Brain (organoid and tissue), 16 donors: ENCODE measurements at places on chromosomes 4 and X.

DNA sequence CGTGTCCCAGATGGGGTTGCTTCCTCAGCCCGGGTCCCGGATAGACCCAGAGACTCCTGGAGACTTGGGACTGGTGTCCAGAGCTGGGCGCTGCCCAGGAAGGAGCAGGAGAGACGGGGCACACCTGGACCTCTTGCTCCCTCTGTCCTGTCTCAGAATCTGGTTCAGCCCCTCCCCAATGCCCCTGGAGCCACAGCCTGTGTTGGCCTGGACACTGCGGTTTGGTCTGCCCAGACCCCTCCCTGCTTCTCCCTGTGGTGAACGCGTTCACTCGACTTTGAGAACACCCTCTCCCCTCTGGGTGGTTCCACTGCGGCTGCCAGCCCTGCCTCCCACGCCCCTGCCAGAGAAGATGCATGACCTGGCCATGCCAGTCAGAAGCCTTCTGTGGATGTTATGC, 111.1 kb downstream of the HMX1 start:
- no peak for DNase-seq

- DNase-seq = no peak
Observed at GRCh38 chr4:72779241-72779640, 210.2 kb upstream of the ADAMTS3 start.

DNA sequence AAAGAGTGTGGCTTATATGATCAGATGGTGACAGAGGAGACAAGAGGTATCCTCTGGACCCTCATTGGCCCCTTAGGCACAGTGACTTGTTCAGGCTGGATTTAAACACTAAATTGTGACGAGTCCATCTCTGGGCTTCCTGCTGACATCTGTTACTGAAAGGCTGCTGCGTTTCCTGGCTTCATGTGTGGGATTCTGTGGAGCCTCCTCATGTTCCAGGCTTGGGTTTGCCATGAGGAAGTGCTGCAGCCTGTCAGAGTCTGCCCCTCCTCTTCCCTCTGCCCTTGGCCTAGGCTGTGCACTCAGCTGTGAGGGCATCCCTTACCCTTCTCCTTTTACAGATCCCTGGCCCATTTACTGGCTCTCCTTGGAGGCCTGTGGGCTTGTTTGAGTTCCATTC, 159.1 kb upstream of the TTC29 start:
- DNase-seq = no peak

DNA sequence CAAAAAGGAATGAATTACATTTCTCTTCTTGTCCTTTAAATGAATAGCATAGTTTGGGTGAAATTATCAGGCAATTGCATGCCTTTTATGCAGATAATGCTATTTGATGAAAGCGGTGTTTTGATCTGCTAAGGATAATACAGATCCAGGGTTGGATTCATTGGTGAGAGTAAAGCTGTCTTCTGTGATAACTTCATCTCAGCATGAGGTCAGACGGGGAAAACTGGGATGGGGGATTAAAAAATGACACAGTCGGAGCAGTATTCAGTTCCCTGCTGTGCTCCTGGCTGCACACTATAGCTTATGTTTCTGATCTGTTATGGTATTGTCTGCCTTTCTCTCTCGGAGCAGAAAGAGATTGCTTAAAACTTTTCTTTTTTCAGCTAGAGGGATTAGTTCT, 105.9 kb upstream of the TENM3 start:
- no peak for DNase-seq

- DNase-seq = no peak
Observed at GRCh38 chr4:81833576-81833975, 361.9 kb upstream of the RASGEF1B start.

- DNase-seq = no peak
Observed at GRCh38 chr4:108081256-108081655, 87.5 kb downstream of the LEF1 start.
